CD8-positive, alpha-beta T cell (primary cell): ENCODE measurements at places on chromosomes 4 and X. TPM values are rescaled to one million over a fixed set of nuclear protein-coding genes. Genes with fewer than 3 reads are reported as not detected.

Gene BTK
- total RNA-seq: 1.3 TPM

Gene ABCG2
- total RNA-seq: 0.61 TPM

Gene ANXA10
- total RNA-seq: not detected

Gene MAGEA3
- total RNA-seq: not detected
